ENCODE measurements at places on chromosomes 12 and 14. TPM values are rescaled to one million over a fixed set of nuclear protein-coding genes. Genes with fewer than 3 reads are reported as not detected.
A peak's percentile ranks its signal among the peaks of the same experiment; 100 is the strongest.

TAS2R30 gene
- 4.0 TPM for total RNA-seq

PRIMA1 gene
- total RNA-seq, result not detected

DNA sequence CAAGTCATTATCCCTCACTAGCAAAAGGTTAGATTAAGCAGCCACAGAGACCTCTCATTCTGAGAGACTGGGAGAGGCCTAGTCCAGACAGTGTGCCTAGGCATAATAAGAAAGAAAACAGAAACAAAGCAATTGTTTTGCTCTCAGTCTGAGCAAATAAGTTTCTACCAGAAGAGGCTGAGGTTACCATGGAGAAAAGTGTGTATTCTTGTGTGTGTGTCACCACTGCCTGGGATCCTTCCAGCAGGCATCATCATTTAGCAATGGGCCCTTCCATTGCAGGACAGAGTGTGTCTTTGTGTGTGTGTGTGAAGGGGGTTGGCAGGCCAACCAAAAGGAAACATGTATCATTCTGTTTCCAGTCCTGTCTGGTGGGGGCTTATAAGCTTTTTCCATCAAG is 3.7 kb downstream of the EFS start:
- DNase-seq, result peak; percentile 63

DNA sequence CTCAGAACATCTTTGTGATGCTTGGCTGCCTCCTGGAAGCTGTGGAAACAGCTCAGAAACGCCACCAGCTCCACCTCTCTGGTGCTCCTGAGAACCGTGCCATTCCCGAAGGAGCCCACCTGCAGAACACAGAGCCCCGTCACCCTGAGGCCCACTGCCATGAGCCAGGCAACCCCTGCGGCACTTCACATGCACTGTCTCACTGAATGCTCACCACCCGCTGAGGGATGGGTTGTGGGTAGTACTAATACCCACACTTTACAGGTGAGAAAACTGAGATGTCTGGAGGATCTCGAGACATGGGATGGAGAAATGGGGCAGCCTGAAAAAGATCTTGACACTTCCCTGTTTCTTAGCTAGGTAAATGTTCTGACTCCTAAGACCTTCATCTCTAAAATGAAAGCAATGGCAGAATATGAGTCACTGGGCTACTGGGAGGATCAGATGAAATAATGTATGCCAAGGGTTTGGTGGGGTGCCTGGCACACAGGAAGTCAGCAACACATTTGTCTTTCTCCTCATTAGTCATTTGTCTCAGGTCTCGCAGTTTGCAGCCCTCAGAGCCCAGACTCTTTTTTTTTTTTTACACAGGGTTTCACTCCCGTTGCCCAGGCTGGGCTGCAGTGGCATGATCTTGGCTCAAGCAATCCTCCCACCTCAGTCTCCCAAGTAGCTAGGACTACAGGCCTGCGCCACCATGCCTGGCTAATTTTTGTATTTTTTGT is 5.3 kb downstream of the OASL start:
- peak; percentile 39 for DNase-seq

WNT1 gene
- total RNA-seq, result not detected
